ENCODE measurements at places on chromosomes 13 and 19.

DNA sequence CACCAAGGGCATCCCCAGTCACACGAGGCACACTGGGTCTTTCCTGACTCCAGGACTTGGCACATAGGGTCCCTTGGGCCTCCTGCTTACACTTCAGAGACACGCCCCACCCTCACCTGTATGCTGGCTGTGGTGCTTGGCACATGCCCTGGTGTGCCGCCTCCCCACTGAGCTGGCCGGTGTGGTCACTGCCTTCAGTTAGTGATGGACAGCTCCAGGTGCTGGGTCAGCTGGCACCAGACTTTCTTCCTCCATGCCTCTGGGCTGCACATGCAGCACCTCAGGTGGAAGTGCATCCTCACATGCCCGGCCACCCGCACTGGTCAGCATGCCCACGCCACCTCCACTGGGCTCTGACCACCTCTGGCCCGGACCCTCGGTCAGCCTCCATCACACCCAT is 52.9 kb downstream of the KLF2 start:
- no peak for DNase-seq

DNA sequence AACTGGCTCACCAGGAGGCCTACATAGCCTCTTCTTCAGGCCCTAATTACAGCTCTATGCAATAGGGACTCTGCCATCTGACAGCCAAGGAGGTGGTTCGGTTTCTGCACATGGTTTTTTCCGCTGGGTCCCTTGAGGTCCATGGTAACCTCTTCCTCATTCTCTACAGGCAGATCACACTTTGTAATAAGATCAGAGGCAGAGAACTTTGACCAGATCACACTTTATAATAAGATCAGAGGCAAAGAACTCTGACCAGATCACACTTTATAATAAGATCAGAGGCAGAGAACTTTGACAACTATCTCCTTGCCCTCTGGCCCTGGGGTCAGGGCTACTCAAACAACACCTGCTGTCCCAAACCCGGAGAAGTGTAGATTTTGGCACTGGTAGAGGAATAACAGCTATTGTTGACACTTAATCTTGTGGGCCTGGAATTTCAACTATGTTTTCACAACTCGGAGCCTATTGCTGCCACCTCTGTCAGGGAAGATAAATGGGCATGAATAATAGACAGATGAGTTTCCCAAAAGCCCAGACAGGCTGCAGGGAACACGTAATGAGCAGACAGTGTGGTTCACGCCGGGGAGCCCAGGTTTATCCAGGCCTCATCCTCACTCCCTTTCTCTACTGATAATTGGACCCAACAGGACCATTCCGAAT is 246.1 kb downstream of the UQCRFS1 start:
- no peak for DNase-seq

GRCh38 chr19:37303591-37304171 is 67.2 kb upstream of the ZNF527 start:
- no peak for DNase-seq

DNA sequence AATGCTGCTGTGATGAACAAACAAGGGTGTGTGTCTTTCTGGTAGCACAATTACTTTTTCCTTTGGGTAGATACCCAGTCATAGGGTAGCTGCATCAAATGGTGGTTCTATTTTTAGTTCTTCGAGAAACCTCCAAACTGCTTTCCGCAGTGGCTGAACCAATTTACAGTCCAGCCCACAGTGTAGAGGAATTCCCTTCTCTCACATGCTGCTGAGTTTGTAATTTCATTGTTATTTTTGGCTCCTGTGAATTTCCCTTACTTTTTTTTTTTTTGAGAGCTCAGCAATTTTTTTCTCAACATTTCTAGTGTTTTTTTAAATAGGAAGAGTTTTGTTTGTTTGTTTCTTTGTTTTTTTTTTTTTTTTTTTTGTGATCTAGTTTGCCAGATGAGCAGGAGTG is 37.5 kb upstream of the ADGRE1 start:
- no peak for DNase-seq

- no peak for DNase-seq
Observed at GRCh38 chr19:3450796-3451411, 29.4 kb downstream of the SMIM24 start.

- DNase-seq, result no peak
Observed at GRCh38 chr13:25170554-25171111, 1.5 kb downstream of the AMER2 start.

GRCh38 chr13:110341445-110342244 is 34.6 kb downstream of the COL4A2 start:
- no peak for DNase-seq

- DNase-seq, result no peak
Observed at GRCh38 chr19:11324079-11324661, 15.3 kb downstream of the RAB3D start.

GRCh38 chr13:98800078-98800477 is 47.6 kb upstream of the SLC15A1 start:
- DNase-seq, result no peak

GRCh38 chr13:114194853-114195252 is 15.8 kb downstream of the CFAP97D2 start:
- DNase-seq, result no peak

- DNase-seq, result no peak
Observed at GRCh38 chr13:35866801-35867200, 264.4 kb downstream of the DCLK1 start.

GRCh38 chr13:66503890-66504289 is 726.2 kb downstream of the PCDH9 start:
- DNase-seq, result no peak

GRCh38 chr13:73399347-73400216 is 340.8 kb downstream of the KLF5 start:
- DNase-seq, result no peak

DNA sequence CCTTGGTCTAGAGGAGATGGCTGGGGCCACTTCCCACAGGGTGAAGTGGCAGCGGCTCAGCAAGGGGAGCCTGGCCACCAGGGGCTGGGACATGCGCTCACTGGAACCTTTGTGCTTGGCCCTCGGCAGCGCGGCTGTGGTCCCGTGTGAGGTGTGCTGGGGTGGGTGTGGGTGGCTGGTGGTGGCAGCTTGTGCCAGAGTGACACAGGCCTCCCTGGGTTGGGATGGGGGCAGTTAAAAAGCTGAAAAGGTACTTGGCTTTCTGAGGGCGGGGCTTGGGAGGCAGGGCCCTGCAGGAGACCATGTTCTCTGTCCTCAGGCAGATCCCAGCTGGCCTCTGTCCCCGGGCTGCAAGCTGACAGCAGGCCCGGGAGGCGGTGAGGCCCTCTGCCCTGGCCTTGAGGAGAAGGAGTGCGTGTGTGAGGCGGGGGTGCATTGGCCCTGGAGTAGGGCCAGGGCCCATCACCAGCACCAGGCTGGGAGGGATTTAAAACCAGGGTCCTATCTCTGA is 17.3 kb downstream of the MPND start:
- DNase-seq, result no peak

DNA sequence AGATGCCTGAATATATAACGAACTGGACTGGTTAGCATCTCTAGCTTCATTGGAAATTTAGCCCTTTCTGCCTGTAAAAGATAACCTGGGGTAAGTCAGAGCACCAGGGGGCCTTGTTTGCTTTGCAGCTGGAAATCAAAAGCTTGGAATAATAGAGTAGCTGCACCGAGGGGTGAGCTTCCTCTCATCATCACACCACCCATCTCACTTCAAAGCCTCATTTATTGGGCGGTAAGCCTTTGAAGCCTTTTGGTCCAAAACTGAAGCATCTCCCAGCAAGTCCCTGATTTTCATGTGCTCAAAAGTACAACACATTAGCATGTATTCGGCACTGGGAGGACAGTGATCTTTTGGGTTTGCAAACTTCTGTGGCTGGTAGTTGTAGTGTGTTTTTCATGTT is 405.1 kb downstream of the FOXO1 start:
- no peak for DNase-seq

Data from T-helper 17 cell (primary cell).